ENCODE measurements at places on chromosomes 12 and 14. TPM values are rescaled to one million over a fixed set of nuclear protein-coding genes. Genes with fewer than 3 reads are reported as not detected.

The VWF gene
- polyA plus RNA-seq = 12.1 TPM

GRCh38 chr12:15664491-15664890 is 124.7 kb downstream of the EPS8 start:
- DNase-seq = no peak

GRCh38 chr12:106045251-106045674 is 93.5 kb downstream of the NUAK1 start:
- no peak for DNase-seq

- no peak for DNase-seq
These were observed 256.5 kb upstream of the HMGA2 start for GRCh38 chr12:65567820-65568219.

- DNase-seq = no peak
These were observed 75.3 kb upstream of the DUSP6 start for GRCh38 chr12:89427508-89428156.

- no peak for DNase-seq
These were observed 237.5 kb upstream of the HMGA2 start for GRCh38 chr12:65586796-65587195.

The RPGRIP1 gene
- 0.69 TPM for polyA plus RNA-seq

DNA sequence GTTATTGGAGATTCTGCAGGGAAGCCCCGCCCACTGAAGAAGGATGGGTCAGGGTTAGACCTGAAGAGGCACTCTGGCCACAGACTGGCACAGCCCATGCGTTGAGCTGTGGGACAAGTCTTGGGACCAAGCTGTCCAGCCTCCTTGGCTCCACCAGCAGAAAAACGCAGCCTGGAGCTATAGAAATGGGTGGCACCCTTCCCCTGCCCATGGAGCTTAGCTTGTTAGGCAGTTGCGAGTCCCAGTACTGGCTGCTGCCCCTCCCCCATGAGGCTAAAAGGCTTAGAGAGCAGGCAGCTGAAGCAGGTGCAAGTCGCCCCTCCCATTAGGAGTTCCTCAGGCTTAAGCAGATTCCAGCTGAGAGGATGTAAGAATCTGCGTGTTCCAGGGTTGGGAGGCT is 1124.0 kb upstream of the TMEM132C start:
- no peak for DNase-seq

DNA sequence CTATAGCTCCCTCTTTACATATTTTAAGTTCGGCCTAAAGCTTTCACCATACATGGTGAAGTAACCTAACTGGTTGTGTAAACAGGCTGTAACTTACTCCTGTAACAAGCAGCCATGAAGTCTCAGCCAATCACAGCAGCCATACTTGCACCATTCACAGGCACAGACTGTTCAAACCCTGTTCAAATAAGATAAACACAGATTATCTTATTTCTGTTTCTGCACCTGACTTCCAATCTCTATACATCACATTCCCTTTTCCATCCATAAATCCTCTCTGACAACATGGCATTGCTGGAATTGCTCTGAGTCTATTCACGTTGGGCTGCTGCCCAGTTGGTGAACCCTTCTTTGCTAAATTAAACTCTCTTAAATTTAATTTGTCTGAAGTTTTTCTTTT is 34.5 kb upstream of the ARID2 start:
- DNase-seq = no peak

The FGD4 gene
- polyA plus RNA-seq = 19.0 TPM

DNA sequence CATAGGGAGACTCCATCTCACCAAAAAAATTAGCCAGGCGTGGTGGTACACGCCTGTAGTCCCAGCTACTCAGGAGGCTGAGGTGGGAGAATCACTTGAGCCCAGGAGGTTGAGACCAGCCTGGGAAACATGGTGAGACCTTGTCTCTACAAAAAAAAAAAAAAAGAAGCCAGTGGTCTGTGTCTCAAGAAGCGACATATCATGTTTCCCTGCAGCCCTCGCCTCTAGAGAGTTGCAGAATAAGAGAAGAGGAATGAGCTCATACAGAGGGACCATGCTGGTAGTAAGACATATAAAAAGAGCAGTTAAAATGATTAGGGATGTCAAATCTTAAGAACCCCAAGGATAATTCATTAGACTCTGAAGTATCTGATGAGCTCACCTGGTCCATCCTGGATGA is 39.4 kb upstream of the BICDL1 start:
- DNase-seq = no peak

The NOVA1 gene
- polyA plus RNA-seq = 18.5 TPM

The INHBE gene
- polyA plus RNA-seq = 0.42 TPM

GRCh38 chr14:90137807-90138206 is 76.0 kb downstream of the KCNK13 start:
- no peak for DNase-seq

GRCh38 chr12:117789195-117789912 is 179.4 kb downstream of the KSR2 start:
- no peak for DNase-seq

- DNase-seq = no peak
These were observed 173.0 kb upstream of the PRMT8 start for GRCh38 chr12:3317841-3318501.

The SIRT4 gene
- polyA plus RNA-seq = 3.8 TPM

GRCh38 chr12:64083285-64084210 is 138.5 kb downstream of the KICS2 start:
- peak; percentile 65 for DNase-seq

DNA sequence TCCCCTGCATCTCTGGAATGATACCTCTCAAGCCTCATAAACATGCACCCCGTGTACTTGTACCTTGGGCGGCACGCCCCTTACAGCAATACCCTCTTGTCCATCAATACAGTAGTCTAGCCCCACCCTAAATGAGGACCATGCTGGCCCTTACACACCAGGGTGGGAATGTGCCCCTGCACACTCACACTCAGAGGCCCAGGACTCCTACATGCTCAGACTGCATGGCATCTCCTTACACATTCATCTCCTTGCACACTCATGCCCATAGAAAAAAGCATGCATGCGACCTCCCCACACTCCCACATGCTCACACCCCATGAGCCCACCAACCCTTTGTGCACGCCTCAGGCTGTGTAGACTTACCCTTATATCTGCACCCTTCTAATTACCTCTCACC is 22.0 kb downstream of the ITGA7 start:
- DNase-seq = no peak

The LRTM2 gene
- polyA plus RNA-seq = 0.44 TPM

DNA sequence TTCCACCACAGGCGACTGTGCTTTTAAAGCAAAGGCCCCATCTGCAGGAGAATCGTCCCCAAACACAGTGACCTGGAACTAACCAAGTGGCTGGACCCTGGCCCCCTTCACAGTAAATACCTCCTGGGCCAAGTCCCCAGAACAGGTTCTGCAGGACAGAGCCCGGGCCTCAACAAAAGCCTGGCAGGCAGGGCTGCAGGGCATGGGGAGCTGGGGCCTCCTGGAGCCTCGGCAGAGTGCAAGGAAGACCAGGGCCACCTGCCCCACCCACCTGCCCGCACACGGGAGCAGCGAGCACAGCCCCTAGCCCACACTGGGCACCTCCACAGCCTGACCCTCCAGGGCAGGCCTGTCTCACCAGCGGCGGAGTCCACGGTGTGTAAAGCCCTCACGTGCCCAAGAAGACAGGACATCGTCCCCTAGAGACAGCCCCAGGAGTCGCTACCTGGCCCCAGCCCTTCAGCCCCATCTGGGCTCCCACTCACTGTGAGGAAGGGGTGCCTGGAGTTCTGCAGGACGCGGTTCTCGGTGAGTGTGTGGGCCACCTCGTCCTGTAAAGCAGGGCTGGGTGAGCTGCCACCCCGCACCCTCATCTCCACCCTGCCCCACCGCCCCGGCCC is 21.0 kb downstream of the AKT1 start:
- no peak for DNase-seq

The PHC1 gene
- polyA plus RNA-seq = 66.2 TPM

The TAS2R46 gene
- 0.22 TPM for polyA plus RNA-seq
